ENCODE measurements at places on chromosomes 2 and 18.

DNA sequence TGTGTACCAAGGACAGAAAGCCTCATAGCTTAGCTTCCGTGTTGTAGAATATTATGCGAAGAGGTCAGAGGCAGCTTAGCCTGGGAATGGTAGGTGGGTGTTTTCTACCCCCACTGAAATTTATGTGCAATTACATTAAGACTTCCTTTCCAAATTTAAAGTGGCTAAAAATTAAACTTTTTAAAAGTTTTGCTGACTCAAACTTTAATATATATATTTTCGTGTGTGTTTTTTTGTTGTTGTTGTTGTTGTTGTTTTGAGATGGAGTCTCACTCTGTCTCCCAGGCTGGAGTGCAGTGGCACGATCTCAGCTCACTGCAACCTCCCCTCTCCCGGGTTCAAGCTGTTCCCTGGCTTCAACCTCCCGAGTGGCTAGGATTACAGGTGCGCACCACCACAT, 4.3 kb upstream of the RAB1A start:
- DNase-seq: no peak

DNA sequence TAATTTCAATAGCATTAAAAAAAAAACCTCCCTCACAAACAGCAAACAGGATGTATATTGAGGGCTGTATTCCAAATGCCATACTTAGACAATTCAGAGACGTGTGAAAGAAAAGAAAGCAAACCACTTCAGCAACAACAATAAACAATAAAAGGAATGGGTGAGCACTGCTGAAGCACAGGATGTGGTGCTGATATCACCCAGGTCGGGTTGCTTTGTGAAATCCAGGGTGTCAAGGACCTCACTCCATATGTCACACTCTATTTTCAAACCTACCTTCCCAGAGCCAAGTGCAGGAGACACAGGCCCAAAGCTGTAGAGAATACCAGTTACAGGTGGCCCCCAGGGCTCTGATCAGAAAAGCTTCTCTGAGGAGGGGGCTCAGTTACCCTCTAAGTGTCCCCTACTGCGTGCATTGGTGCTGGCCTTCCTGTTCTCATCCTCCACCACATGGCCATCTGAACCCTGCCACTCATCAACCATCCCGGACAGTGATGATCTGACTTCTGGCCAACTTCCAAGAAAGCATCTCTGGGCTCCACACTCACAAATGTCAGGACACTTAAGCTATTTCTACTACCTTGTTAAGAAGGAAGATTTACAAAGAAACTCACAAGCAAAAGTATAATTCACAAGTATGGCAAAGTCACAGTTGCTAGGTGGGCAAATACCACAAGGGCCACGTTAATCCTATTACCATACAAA, 363.0 kb downstream of the SS18 start:
- no peak for DNase-seq

GRCh38 chr2:152627351-152627957, 89.8 kb downstream of the PRPF40A start:
- no peak for DNase-seq

GRCh38 chr2:44936275-44936674, 5.2 kb upstream of the SIX3 start:
- no peak for DNase-seq

DNA sequence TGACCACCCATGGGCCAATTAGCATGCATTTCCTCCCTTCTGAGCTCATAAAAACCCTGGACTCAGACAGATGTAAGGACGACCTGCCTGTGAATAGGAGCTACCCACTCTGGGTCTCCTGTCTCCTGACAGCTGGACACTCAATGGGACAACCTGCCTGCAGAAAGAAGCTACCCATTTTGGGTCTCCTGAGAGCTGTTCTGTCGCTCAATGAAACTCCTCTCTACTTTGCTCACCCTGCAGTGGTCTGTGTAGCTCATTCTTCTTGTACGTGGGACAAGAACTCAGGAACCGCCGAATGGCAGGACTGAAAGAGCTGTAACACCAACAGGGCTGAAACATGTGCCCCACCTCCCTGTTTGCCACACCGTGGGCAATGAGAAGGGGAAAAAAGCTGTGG, 60.3 kb upstream of the DYNC1I2 start:
- no peak for DNase-seq

Data from transverse colon (tissue), 4 donors.